ENCODE measurements at places on chromosomes 3 and 15.

DNA sequence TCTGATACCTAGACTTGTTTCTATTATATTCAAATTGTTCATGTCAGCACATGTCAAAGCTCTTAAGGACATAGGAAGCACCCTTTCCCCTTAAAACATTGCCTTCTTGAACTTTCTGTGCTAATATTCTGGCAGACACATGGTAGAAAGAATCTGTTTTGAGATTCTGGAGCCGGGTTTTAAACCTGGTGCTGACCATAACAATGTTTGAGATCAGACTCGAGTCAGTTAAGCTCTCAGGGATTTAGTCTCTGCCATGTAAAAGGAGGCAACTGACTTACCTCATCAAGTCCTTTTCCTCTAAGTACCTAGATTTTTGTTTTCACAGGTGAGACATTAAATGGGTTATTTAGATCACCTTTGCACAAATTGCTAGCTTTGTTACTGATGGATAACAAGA lies 38.9 kb downstream of the RBMS3 start:
- H3K36me3 ChIP-seq = no peaks in the 10 kb centered on the region
- peak overlapping the region; percentile 34 for H3K27ac ChIP-seq
- no peak overlapping the region for H3K4me3 ChIP-seq
- DNase-seq = no peak
- H3K4me1 ChIP-seq = peaks cover 5% of the 10 kb centered on the region

DNA sequence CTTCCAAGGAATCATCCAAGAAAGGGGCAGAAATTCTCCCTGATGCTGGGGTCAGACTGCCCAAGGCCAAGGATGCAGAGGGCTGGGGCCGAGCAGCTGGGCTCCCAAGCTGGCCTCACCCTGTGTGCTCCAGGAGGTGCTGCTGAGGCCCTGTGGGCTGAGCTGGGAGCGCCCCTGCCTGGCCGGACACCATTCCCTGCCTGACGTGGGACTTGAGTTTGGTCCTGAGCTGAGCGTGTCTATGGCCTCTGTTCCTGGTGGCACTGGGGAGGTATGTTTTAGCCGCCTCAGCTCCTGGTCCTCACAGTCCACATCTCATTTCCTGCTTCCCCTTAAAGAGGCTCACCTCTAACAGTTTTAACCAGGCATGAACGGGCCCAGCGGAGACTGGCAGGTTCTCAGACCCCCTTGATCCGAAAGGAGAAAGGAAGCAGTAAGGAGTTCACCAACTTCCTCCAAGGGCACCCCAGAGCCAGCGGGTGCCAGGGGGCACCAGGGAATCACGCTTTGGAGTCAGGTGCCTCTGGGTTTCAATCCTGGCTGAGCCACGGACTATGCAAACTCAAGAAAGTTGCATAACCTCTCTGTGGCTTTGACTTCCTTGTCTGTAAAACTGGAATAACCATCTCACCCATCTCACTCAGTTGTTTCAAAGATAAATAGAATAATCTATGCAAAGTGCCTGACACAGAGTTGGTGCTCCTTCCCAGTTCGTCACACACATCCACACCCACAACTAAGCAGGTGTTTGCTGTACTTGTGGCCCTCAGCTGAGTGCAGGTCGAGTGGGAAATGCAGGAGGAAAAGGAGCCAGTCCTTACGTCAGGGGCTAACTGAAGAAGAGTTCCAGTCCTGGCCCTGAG lies 48.6 kb downstream of the SLC12A8 start:
- H3K27ac ChIP-seq = no peak overlapping the region
- no peak overlapping the region for H3K4me3 ChIP-seq
- peak; percentile 54 for DNase-seq
- H3K27me3 ChIP-seq = no peaks in the 10 kb centered on the region

- no peaks in the 10 kb centered on the region for H3K36me3 ChIP-seq
- DNase-seq = no peak
- H3K27me3 ChIP-seq = no peaks in the 10 kb centered on the region
- H3K27ac ChIP-seq = no peak overlapping the region
These were observed 122.7 kb upstream of the RASGRP1 start for GRCh38 chr15:38687340-38687739.

DNA sequence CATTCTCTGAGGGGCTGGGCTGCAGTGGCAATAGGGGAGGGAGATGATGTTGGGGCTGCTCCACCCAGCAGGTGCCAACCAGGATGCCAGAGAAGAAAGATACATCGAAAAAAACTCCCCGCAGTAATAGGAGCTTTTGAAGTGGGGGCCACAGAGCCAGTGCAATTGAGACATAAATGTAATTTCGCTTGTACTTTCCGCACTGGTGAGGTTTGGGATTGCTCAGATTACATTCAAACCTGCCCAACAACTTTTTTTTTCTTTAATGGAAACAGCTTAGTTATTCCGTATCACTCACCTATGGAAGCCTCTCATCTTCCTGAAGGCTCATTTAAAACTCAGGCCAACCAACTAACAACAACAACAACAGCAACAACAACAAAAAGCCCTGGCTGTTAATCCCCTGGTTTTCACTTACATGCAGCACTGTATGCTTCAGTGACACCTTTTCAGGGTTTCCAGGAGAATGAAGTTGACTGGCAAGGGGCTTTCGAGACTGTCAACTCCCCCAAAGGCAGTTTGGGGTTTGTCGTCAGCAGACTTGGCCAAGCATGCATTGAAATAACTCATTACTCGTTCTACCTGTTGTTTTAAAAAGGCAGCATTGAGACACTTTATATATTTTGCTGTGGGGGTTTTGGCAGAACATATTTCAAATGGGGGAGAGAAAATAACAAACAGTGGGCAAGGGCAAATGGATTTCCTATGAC lies 163.8 kb downstream of the EBLN2 start:
- DNase-seq = no peak
- H3K4me1 ChIP-seq = no peaks in the 10 kb centered on the region
- no peaks in the 10 kb centered on the region for H3K27me3 ChIP-seq
- H3K36me3 ChIP-seq = no peaks in the 10 kb centered on the region
- no peak overlapping the region for H3K4me3 ChIP-seq

GRCh38 chr15:95085056-95085455 lies 853.7 kb downstream of the MCTP2 start:
- H3K4me1 ChIP-seq = no peaks in the 10 kb centered on the region
- DNase-seq = no peak
- H3K27me3 ChIP-seq = no peaks in the 10 kb centered on the region
- no peaks in the 10 kb centered on the region for H3K36me3 ChIP-seq
- no peak overlapping the region for H3K4me3 ChIP-seq

DNA sequence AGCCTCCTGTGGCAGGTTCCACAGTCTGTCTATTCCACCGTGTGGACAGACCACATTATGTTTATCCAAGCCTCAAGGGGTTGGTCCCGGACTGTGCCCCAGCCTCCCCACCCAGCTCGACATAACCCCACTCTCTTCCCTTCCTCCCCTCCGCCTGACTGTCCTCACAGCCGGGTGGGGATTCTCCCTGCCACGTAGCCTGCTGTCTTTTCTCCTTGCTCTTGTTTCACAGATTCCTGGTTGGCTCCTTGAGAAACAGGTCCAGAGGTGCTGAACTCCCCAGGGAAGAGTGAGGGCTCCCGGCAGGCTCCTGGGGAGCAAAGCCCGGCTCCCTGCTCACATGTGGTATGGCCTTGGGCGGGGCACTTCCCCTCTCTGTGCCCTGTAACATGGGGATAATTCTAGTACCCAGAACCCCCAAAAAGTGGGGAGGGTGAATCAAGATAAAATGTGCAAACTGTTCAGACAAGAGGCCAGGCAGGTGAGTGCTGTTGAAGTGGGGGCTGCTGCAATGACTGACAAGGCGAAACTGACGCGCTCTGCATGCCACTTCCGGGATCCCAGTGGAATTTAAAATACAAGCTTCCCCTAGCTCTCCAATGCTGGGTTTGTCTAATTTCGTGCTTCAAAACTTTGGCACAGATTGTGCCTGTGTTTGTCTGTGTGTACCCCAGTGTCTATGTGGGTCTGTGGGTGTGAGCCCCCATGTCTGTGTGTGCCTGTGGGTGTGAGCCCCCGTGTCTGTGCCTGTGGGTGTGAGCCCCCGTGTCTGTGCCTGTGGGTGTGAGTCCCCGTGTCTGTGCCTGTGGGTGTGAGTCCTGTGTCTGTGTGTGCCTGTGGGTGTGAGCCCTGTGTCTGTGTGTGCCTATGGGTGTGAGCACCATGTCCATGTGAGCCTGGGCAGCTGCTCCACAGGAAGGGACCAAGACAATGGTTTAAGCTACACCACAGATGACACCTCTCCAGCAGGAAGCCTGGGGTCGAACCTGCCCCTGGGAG lies 160.6 kb upstream of the IQSEC1 start:
- H3K4me3 ChIP-seq = no peak overlapping the region
- H3K27me3 ChIP-seq = no peaks in the 10 kb centered on the region
- no peak for DNase-seq
- H3K27ac ChIP-seq = no peak overlapping the region
- H3K4me1 ChIP-seq = peaks cover 7% of the 10 kb centered on the region

- no peak overlapping the region for H3K27ac ChIP-seq
- no peak for DNase-seq
- H3K36me3 ChIP-seq = no peaks in the 10 kb centered on the region
- H3K4me1 ChIP-seq = no peaks in the 10 kb centered on the region
These were observed 898.9 kb downstream of the OTOL1 start for GRCh38 chr3:162395496-162395895.

DNA sequence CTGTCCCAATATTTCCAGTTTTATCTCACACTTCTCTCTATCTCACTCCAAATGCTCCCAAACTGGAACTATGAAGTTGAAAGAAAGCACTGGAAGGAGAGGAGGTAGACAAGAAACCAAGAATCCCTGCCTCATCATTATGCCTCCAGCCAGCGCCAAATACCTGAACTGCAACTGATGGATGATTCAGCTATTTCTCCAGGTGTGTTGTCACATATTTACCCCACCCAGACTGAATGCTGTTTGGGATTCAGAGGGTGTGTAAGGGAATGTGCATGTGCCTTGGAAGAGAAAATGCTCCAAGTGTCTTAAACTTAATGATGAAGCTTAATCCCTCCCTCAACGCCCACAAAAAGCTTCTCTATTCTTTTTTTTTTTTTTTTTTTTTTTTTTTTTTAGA lies 269.5 kb upstream of the ATP11B start:
- H3K27ac ChIP-seq = no peak overlapping the region
- no peaks in the 10 kb centered on the region for H3K4me1 ChIP-seq
- H3K4me3 ChIP-seq = no peak overlapping the region
- DNase-seq = no peak
- H3K27me3 ChIP-seq = no peaks in the 10 kb centered on the region

DNA sequence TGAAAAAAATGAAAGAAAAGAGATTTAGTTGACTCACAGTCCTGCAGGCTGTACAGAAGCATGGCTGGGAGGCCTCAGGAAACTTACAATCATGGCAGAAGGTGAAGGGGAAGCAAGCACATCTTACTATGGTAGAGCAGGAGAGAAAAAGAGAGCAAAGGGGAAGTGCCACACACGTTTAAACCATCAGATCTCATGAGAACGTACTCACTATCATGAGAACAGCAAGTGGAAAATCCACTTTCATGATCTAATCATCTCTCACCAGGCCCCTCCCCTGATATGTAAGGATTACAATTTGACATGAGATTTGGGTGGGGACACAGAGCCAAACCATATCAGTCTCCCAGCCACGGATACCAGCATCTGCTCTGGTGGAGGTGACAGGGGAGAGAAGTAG lies 50.8 kb upstream of the CPOX start:
- H3K4me1 ChIP-seq = no peaks in the 10 kb centered on the region
- no peaks in the 10 kb centered on the region for H3K27me3 ChIP-seq
- H3K36me3 ChIP-seq = no peaks in the 10 kb centered on the region
- DNase-seq = no peak
- no peak overlapping the region for H3K4me3 ChIP-seq

DNA sequence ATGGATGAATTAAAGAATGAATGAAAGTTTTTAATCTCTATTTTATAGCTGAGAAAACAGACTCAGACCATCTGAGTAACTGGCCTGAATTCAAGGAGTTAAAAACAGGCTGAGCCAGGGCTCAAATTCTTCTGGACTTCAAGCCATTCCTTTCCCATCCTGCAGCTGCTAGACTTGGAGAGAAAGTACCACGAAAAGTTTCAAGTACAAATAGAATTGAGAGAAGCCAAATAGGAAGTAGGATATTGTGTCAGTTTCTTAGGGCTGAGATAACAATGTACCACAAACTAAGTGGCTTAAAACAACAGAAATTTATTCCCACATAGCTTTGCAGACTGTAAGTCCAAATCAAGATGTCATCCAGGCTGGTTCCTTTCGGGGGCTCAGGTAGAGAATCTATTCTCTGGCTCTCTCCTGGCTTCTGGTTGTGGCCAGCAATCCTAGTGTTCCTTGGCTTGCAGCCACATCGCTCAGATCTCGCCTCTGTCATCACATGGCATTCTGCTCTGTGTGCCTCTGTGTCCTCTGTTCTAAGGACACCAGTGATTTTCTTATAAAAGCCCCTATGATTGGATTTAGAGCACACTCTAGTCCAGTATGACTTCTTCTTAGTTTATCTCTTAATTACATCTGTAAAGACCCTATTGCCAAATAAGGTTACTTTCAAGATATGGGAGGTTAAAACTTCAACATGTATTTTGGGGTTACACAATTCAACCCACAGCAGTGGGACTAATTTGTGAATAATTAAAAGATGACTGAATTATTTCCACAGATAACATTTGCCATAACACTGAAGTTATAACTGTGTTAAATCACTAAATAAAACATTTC lies 25.7 kb upstream of the GOLIM4 start:
- H3K36me3 ChIP-seq = no peaks in the 10 kb centered on the region
- H3K4me3 ChIP-seq = no peak overlapping the region
- H3K4me1 ChIP-seq = no peaks in the 10 kb centered on the region
- H3K27me3 ChIP-seq = no peaks in the 10 kb centered on the region
- H3K27ac ChIP-seq = no peak overlapping the region

DNA sequence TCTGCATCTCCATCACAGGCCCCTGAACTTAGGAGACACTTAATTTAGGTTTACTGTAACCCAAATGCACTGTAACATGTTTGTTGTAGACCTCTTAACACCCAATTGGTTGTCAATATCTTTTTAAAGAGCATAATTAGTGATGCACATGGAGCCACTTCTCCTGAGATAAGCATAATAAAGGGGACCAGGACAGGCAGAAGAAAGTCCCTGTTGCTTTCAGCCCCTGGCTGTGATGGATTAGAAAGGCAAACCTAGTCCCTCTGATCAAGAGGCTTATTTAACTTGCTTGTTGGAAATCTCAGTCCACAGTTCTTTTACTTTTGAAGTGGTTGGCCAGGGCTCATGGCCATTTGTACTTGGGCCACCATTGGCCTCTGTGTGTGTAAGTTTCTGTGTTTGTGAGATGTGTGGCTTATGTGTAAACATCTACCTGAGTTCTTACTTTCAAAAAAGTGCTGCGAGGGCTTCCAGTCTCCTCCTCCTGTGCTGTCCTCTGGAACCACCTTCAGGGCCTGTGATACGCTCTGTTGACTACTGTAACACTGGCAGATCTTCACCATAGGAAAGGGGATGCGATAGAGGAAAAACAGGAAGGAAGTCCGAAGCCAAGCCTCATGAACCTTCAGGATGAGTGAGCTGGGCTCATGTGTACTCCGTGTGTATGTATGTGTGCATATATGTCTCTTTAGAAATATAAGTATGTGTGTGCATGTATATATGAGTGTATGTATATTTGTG lies 136.2 kb downstream of the EPHB1 start:
- peaks cover 11% of the 10 kb centered on the region for H3K4me1 ChIP-seq
- no peaks in the 10 kb centered on the region for H3K36me3 ChIP-seq
- H3K27me3 ChIP-seq = no peaks in the 10 kb centered on the region

DNA sequence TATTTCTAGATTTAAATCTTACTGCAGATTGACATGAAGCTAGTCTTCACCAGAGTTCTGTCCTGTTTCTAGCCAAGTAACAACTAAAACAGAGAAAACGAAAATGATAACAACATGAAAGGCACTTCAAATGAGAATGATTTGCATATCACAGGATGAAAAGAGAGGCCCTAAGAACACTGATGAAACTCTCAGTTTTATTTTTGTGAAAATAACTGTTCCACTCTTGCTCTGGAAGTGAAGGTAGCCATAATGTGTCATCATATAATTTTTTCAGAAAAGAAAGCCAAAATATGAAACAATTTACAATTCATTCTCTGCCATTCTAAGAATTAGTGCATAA lies 274.4 kb downstream of the ADAMTSL3 start:
- H3K4me3 ChIP-seq = no peak overlapping the region
- H3K27ac ChIP-seq = no peak overlapping the region
- H3K36me3 ChIP-seq = no peaks in the 10 kb centered on the region
- DNase-seq = no peak
- no peaks in the 10 kb centered on the region for H3K27me3 ChIP-seq
